ENCODE measurements at places on chromosomes 13 and 19.

DNA sequence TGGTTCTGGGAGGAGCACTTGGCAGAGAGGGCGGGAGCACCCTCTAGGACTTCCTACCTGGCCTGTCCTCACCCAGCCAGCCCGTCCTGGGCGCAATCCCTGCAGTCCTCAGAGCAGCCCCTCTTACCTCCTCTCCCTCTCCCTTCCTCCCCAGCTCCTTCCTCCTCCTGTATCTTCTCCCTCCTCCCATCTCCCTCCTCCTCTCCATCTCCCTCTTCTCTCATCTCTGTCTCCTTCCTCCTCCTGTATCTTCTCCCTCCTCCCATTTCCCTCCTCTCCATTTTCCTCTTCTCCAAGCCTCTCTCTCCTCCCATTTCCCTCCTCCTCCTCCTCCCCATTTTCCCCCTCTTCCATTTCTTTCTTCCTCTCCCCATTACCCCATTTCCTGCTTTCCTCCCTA lies 89.8 kb downstream of the RYR1 start:
- no peak for DNase-seq

DNA sequence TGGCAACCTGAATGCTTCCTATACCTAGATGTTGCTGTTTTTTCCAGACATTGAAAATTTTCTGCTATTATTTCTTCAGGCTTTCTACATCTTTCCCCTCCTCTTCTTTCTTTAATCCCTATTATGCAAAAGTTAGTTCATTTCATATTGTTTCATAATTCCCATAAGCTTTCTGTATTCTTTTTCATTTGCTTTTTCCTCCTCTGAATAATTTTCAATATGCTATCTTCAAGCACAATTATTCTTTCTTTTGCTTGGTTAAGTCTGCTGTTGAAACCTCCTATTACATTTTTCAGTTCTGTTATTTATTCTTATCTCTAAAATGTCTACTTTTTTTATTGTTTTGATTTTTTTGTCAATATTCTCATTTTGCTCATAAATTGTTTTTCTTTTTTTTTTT lies 947.1 kb upstream of the MIR17HG start:
- no peak for DNase-seq

- no peak for DNase-seq
Observed at GRCh38 chr19:28497137-28497536, 715.8 kb downstream of the UQCRFS1 start.

GRCh38 chr13:49995625-49996101 lies 1.2 kb upstream of the TRIM13 start:
- DNase-seq: no peak

GRCh38 chr13:22077764-22078163 lies 406.9 kb downstream of the FGF9 start:
- no peak for DNase-seq

DNA sequence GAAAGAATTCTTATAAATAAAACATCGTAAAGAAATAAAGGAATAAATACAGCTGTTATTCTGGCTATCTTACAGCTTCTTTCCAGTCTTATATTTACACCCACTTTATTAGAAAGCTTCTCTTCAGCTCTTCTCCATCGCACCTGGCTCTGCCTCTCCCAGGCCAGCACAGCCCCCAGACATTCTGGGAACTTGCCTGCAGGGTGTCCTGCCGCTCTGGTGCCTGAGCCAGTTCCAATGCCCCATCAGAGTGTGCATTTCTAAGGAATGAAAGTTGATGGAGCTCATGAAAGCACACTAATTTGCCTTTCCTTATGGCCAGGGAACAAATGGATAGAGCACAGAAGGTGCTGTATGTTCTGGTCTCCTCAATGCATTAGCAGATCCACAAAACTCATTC lies 68.7 kb downstream of the MIPEP start:
- DNase-seq: no peak
